ENCODE measurements at places on chromosomes 3 and 15. TPM values are rescaled to one million over a fixed set of nuclear protein-coding genes. Genes with fewer than 3 reads are reported as not detected.

The FRMD5 gene
- total RNA-seq: 0.94 TPM

The MKRN2 gene
- total RNA-seq: 38.5 TPM

The UBE2E1 gene
- 61.6 TPM for total RNA-seq

The MNS1 gene
- 1.6 TPM for total RNA-seq

The CPLX3 gene
- total RNA-seq: not detected

The LRRIQ4 gene
- total RNA-seq: 0.29 TPM

The CHRNB4 gene
- total RNA-seq: not detected

The RLBP1 gene
- total RNA-seq: not detected

The ALG1L2 gene
- not detected for total RNA-seq

The SLC25A20 gene
- total RNA-seq: 17.6 TPM

The ZIC1 gene
- total RNA-seq: not detected

The ATP6V1A gene
- 75.4 TPM for total RNA-seq

The PTPRG gene
- total RNA-seq: 98.5 TPM

The C3orf20 gene
- total RNA-seq: not detected

The CRYBG3 gene
- 65.3 TPM for total RNA-seq

The SPINK8 gene
- total RNA-seq: not detected

The PCOLCE2 gene
- 3.1 TPM for total RNA-seq

The GOLGA8M gene
- 30.7 TPM for total RNA-seq

The FANCD2 gene
- total RNA-seq: 2.0 TPM

The IMPG2 gene
- 0.58 TPM for total RNA-seq

The CELSR3 gene
- total RNA-seq: 0.93 TPM

The EPHB3 gene
- total RNA-seq: 0.46 TPM

The OR5AC2 gene
- total RNA-seq: not detected

The FSTL1 gene
- 135 TPM for total RNA-seq

The CHST2 gene
- 12.0 TPM for total RNA-seq

The TGM5 gene
- not detected for total RNA-seq

The TRAIP gene
- total RNA-seq: 0.73 TPM

The GP5 gene
- 0.81 TPM for total RNA-seq

The NPAP1 gene
- 2.0 TPM for total RNA-seq

The SERINC4 gene
- not detected for total RNA-seq

The SLC6A20 gene
- not detected for total RNA-seq

The TMEM45A gene
- 13.7 TPM for total RNA-seq

The OSTN gene
- total RNA-seq: not detected

The CNTN6 gene
- total RNA-seq: 8.1 TPM

The EPHA3 gene
- total RNA-seq: 37.9 TPM

The CRABP1 gene
- total RNA-seq: 211 TPM

The EXD1 gene
- total RNA-seq: not detected

The UACA gene
- total RNA-seq: 92.5 TPM

The GOLGA8Q gene
- 36.5 TPM for total RNA-seq

The SSUH2 gene
- total RNA-seq: 1.0 TPM

The NCEH1 gene
- total RNA-seq: 12.4 TPM

The LRRC34 gene
- 6.6 TPM for total RNA-seq

The CHL1 gene
- 3.1 TPM for total RNA-seq

The CPN2 gene
- total RNA-seq: not detected

The CFAP44 gene
- total RNA-seq: 9.4 TPM

Data from thyroid gland (tissue), 4 donors.